WTC11 (cell line): ENCODE measurements at places on chromosomes 5 and 9.

DNA sequence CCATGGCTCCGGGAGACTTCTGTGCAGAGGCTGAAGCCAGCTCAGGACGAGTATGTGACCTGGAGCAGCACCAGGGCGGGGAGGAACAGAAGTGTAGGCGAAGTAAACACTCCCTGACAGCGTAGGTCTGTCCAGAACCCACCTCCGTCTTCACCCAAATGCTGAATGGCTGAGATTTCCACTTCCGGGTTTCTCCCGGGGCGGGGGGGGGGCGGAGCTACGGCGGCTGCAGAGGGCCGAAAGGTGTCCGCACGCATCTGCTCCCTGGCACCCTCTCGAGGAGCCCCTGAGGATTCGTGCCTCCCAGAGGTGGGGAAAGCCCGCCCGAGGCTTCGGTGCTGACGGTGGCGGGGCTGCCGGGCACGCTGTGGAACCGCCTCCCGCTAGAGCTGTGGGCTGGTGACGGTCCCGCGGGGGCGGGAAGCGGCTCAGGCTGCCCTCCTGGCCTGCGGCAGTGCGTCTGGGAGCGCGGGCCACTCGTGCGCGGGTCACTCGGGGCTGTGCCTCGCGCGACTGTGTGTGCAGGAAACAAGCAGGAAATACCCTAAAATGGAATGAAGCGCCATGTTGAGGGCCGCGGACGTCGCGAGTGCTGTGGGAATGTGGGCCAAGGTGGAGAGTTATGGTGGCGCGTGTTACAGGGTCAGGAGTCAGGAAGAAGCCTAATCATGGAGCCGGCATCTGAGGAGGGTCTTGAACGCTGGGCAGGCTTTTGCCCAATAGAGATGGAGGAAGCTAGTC is 1425.4 kb downstream of the FOXD4L5 start:
- DNase-seq, result no peak

GRCh38 chr9:69344459-69344858 is 19.4 kb downstream of the ENTREP1 start:
- peak; percentile 16 for DNase-seq

GRCh38 chr5:23507278-23507685 is at the start of gene PRDM9:
Gene PRDM9 (plus strand): TSS chr5:23507609. CDS start chr5:23509034, 1,425 bp downstream.
- DNase-seq, result peak; percentile 88

DNA sequence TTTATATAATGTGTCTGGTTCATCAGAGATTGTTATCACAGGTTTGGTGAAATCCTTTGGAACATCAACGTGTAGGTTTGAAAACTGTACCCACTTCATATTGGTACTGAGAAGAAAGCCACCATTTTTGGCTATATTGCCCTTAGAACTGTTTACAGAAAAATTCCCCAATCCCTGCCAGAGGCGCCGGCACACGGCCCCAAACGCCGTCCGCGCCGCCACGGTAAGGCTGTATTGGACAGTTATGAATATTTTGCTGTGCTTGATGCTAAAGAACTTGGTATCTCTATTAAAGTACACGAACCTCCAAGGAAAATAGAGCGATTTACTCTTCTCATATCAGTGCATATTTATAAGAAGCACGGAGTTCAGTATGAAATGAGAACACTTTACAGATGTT is 35.2 kb downstream of the DCAF10 start:
- no peak for DNase-seq

GRCh38 chr9:130638284-130639123 is 25.9 kb upstream of the PRDM12 start:
- DNase-seq, result no peak

GRCh38 chr9:14258660-14259239 is 55.2 kb downstream of the NFIB start:
- DNase-seq, result no peak

- DNase-seq, result no peak
These were observed 21.0 kb upstream of the CDKN2B start for GRCh38 chr9:22030101-22030598.

GRCh38 chr5:98940581-98940980 is 11.8 kb upstream of the CHD1 start:
- no peak for DNase-seq

DNA sequence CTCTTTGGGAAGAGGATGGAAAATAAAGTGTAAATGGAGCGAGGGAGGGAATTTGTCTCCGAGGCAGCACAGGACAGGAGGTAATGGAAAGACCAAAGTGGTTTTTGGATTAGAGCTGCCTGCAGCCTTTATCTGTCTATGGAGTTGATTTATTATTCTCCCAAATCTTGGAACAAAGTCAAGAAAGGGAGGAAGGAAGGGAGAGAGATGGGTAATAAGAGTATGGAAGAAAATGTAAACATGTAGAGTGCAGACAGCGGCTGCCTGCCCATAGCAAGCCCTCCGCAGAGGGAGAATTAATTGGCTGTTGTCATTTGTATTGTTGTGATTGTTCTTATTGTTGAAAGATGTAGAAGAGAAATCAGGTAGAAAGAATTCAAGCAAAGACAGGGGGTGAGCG is 15.7 kb downstream of the KCNIP1 start:
- DNase-seq, result no peak

- DNase-seq, result no peak
These were observed 82.8 kb upstream of the TLE1 start for GRCh38 chr9:81772144-81772543.

DNA sequence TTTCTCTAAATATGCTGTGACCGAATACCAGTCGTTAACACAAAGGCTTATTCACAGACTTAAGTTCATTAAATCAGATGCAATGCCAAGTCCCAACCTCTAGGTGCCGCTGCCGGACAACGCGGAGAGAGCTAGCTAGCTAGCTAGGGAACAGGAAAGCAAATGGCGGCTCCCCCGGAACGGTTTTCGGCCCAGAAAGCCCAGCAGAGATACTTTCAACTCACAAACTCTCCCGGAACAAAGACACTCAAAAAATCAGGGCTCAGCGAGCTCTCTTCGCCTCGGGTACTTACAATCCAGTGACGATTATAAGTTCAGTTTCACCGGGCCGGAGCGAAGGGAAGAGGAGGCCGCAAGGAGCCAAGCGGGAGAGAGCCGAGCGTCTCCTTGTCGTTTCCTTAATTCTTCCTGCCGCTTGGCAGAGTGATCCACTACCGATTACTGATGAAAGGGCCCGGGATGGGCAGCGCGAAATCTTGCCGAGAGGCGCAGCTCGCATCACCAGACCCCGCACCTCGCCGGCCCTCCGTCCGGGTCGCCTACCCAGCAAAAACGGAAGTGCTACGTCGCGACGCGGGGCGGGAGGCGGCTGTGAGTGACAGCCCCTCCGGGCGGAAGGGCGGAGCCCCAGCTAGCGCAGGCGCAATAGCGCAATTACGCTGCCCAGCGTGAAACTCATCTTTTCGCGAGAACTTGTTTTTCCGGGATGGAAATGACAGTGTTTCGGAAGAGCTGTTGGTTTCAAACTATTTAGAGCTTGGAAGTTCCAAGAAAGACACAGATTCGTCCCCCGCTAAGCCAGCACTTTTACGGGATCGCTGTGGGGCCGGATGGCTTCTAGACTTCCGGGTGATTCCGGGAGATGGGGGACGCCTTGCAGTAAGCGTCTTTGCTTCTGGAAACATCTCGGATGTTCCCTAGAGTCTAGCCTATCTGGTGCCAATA is at the start of gene TAF7:
TSS of gene TAF7 (minus strand) at position 560 of the 945 bp plus-strand sequence. CDS start 740 bp downstream, outside the sequence.
- DNase-seq, result peak; percentile 95

DNA sequence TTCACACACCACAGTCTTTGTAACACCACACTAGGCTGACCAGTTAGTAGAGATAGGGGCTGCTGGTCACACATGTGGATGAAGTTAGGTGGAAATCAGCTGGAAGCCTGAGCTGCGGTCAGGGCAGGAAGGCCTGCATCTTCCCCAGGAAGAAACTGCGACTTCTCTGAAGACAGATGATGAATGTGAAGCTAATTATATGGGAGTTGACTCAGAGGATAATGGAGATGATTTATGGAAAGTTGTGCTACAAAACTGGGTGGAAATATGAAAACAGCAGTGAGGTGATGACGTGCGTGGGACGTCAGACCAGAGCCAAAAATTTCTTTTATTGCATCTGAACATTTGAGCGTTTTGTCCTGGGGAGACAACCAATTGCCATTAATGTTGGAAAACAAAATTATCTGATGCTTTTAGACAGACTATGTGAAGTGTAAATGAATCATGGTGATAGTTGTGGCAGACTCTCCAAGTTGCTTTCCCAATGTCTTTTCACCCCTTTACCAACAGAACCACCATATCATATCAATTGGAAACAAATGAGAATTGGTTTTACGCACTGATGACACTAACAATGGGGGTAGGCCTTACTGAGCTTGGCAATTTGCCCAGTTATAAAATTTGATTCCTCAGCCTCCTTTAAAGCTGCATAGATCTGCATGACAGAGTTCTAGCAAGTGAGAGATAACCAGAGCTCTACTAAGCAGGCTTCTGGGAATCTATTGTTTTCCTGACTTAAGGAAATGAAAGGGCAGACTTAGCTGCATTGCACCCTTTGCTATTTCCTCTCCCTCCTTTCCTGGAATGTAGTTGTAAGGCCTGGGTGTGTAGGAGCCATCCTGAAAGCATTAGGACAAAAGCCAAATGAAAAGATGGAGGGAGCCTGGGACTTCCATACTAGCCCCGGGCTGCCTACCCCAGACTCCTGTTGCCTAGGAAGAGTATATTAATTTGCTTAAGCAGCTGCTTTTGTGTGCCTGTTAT is 84.0 kb downstream of the RAB3C start:
- no peak for DNase-seq

- DNase-seq, result no peak
These were observed 1.3 kb downstream of the EIF4EBP3 start for GRCh38 chr5:140548791-140549190.

- DNase-seq, result no peak
These were observed 9.9 kb downstream of the RAD50 start for GRCh38 chr5:132566657-132567056.

GRCh38 chr9:97529363-97530076 is 28.1 kb downstream of the TMOD1 start:
- no peak for DNase-seq

DNA sequence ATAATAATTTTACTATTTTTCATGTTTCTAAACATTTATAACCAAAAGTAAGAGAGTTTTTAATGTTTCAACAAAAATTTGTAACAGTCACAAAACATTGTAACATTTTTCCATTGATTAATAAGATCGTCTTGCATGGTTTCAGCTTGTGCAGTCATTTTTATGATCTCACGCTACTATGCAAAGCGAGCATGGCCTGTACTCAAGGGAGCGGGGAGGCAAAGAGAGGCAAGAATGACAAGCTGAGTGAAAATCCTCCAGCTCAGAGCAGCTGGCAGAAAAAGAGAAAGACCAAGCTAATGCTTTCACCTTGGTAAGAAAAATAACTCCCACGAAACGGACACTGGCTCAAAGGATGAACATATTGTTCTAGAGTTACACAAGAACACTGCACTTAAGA is 90.0 kb upstream of the SV2C start:
- DNase-seq, result no peak

- no peak for DNase-seq
These were observed 39.9 kb downstream of the GDNF start for GRCh38 chr5:37799865-37800421.

DNA sequence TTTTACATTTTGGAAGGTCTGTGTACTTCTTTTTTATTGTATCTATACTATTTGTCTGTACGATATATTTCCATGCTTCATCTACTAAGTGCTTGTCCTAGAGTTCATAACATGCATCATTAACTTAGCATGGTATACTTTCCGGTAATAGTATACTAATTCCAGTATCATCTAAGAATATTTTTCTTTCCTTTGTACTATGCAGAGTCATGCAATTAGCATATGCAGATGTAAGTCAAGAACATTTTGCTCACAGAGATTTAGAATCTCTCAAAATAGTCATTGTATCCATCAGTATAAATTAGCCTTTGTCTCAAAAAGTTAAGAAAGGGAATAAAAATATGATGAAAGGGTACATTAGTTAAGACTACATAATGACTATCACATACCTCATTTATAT is 770.4 kb upstream of the GRAMD2B start:
- DNase-seq, result no peak

DNA sequence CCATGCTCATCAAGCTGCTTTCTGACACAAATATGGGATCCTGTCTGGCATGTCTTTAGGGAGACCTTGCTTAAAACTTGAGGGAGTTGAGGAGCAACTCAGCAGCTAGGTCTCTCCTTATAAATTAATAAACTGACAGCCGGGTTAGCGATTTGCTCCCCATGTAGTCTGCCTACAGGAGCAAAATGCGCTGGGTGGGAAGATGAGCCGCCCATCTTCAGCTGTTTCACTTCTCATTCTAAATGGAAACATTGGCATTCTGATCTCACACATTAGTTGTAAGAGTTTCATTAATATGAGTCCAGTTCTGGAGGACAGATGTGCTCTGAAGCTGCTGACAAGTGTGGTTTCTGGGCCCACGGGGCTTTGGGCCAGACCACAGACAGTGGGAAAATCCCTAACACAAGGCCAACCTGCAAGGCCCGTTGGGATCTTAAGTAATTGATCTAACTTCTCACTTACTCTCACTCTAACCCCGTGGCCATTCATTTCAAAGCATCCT is 197.0 kb downstream of the MCTP1 start:
- DNase-seq, result no peak

- DNase-seq, result no peak
These were observed 66.1 kb downstream of the TRPM6 start for GRCh38 chr9:74821636-74822035.

- DNase-seq, result no peak
These were observed 1.9 kb downstream of the LRRC19 start for GRCh38 chr9:27003426-27004077.

DNA sequence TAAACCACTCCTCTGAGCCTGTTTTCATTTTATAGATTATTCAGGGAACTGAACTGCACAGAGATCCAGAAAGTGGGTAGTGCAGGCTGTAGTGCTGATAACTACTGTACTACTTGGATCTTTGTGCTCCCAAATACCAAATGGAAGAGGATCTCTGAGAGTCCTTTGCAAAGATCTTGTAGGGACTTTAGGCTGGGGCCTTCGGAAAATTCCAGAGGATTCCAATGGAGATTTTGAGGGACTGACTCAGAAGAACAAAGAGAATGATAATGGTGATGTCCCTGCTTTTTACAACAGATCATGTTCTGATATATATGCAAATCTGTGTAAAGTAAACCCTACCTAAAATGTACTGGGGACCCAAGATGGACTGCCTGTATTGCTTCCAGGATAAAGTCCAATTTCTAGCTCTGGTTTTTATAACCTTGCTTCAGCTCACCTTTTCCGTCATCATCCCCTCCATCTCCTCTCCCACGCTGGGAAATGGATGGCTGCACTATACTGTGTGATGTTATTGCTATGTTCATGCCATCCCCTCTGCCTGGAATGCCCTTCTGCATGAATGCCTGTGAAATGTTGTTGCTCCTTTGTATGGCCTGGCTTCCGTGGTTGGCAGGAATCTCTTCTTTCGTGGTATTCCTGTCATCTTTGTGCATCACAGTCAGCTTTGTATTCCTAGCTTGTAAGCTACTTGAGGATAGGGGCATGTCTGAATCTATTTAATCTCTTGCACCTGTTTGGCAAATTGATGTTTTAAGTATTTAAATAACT is 9.7 kb upstream of the PSMD5 start:
- DNase-seq, result no peak

- no peak for DNase-seq
These were observed 97.4 kb downstream of the DAP start for GRCh38 chr5:10663489-10664179.

GRCh38 chr5:141717043-141717442 is 35.0 kb upstream of the ARAP3 start:
- peak; percentile 39 for DNase-seq

- DNase-seq, result no peak
These were observed 502.1 kb upstream of the PAPPA start for GRCh38 chr9:115651461-115651860.
